ENCODE measurements at places on chromosomes 16 and 17.

- no peak for DNase-seq
These were observed 40.9 kb upstream of the BAHCC1 start for GRCh38 chr17:81354252-81354953.

- no peak for DNase-seq
These were observed 198.9 kb downstream of the ABCC12 start for GRCh38 chr16:47956916-47957315.

DNA sequence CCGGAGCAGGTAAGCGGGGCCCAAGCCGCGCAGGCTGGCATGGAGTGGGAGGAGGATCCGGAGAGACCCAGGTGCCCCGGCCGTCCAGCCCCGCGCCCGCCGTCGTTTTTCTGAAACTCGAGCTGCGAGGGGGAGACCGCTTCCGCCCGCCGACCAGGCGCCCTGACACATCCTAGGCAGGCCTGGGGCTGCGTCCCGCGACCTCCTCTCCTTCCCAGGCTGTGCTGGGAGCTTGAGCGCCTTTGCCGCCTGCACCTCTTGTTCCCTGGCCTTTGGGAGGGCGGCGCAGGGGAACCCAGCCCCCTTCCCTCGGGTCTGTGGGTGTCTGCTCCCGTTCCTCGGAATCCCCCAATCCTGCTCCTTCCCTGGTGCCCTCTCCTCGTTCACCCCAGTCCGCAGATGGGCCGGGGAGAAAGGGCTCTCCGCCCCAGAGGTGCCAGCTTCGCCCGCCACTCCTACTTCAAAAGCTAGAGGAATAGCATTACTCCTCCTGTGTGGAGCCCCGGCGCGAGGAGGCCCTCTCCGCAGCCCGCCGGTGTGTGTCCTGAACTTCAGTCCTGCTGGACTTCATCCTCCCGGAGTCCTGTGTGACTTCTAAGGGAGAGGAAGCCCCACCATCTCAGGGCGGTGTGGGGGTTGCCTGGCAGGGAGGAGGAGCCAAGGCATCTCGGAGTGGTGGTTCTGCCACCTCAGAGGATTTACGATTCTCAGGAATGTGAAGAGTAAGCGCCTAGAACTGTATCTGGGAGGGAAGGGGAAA lies 1.0 kb downstream of the NHERF1 start:
- peak; percentile 44 for DNase-seq

GRCh38 chr16:90008708-90009145 lies 10.5 kb downstream of the DBNDD1 start:
- peak; percentile 71 for DNase-seq

DNA sequence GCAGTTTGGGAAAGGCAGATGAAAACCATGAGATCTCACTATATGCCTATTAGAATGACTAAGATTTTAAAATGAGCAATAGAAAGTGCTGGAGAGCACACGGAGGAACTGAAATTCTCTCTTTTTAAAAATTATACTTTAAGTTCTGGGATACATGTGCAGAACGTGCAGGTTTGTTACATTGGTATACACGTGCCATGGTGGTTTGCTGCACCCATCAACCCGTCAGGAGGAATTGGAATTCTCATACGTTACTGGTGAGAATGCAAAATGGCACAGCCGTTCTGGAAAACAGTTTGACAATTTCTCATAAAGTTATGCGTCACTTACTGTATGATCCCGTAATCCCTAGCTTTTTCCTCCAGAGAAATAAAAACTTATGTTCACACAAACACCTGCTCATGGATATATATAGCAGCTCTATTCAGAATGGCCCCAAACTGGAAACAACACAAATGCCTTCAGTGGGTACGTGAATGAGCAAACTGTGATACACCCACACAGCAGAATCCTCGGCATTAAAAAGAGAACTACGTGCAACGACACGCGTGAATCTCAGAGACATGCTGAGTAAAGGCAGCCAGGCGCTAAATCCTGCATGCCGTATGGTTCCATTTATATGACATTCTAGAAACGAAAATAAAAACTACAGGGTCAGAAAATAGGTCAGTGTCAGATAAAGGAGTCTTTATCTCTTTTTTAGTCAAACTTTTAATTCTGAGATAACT lies 11.8 kb downstream of the PIK3R6 start:
- DNase-seq = no peak

GRCh38 chr17:36152639-36153120 lies 23.8 kb downstream of the TBC1D3B start:
- DNase-seq = no peak

DNA sequence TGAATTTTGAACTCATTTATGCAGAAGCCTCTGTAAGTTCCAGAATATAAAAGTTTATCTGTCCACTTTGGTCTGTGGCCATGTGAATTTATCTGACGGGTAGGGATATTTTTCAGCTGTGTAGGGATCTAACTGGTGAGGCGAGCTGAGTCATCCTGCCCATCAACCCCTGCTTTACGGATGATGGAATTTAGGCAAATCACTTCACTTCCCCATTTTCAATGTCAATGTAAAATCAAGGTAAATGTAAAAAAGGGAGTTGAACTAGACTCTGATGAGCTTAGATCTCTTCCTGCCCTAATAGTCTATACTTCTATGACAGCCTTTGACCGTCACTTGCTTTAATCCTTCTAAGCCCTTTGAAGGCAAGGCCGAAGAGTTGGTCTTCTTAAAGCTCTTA lies 2.6 kb downstream of the SLC16A6 start:
- DNase-seq = no peak

GRCh38 chr16:79053577-79053976 lies 547.0 kb downstream of the MAF start:
- no peak for DNase-seq

DNA sequence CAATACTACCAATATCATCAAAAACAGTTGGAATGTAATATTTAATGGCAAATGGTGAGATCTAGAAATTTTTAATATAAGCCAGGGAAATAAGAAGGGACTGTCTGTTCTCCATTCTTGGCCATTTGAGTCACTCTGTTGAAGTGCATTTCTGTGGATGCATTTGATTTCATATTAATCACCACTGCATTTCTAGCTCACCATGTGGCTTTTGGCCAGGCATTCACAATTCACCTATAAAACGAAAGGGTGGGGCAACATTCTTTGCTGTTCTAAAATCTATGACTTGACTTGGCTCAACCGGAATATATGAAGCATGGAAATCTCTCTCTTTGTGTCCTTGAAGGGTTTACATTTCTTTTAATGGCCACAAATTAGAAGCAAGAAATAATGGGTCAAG lies 483.0 kb downstream of the SLC39A11 start:
- DNase-seq = no peak

DNA sequence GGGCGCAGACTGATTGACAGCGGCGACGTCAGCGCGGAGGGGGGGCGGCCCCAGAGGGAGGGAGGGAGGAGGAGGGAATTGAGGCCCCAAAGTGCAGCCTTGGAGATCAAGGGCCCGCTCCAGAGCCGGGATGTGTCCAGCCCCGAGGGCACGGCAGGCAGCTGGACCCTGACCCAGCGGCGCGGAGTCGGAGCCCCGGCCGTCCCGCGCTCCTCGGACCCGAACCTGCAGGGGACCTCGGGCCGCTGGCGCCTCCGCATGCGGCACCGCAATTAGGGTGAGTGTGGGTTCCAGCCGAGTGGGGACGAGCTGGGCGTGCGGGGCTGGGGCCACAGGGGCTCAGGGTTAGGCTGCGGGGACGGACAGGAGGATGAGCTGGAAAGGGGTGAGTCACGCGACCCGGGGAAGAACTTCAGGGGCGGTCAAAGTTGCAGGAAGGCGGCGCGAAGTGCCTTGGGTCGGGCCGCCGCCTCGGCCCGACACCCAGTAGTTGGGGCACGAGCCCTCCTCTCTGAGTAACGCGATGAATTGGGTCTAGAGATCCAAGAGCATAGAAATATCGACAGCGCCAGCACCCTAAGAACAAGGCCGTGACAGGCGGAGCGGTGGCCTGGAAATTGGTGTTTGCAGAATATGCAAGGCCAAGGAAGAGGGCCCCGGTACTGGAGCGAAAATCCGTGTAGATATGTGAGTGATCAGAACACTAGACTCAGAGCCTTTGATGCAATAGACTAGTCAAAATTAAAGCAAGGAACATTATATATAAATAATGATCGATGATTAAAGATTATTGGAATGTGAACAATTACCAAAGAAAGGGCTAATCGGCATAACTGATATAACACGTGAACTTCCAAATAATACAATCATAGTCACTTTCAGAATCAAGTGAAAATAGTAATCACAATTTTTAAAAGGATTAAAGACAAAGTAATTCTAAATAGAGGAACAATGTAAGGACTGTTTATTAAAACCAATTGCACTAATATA lies at the start of gene TBX4:
TBX4 (plus strand) TSS at position 122 of the 990 bp plus-strand sequence. CDS start 4,069 bp downstream, outside the sequence.
- no peak for DNase-seq

GRCh38 chr16:23499801-23500200 lies 10.5 kb downstream of the GGA2 start:
- DNase-seq = no peak

- no peak for DNase-seq
These were observed 159.5 kb upstream of the CACNG5 start for GRCh38 chr17:66675273-66675990.

DNA sequence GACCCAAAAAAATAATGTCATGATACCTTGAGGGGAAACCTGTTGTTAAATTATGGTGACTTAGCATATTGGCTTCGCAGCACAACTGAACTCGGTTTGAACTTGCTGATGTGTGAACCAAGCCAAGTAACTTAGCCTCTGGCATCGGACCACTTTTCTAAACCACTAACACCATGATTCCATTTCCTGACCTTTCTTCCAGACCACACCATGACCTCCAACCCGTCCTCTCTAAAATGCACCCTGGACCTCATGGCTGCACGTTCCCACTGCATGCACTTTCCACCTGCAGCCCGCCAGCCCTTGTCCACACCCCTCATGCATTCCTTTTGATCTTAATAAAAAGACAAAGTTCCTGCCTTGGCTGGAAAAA lies 29.3 kb downstream of the DYNLRB2 start:
- DNase-seq = no peak

- no peak for DNase-seq
These were observed 583.4 kb upstream of the PSMD7 start for GRCh38 chr16:73713251-73713650.

GRCh38 chr17:81253358-81254131 lies 14.4 kb downstream of the NDUFAF8 start:
- peak; percentile 66 for DNase-seq

DNA sequence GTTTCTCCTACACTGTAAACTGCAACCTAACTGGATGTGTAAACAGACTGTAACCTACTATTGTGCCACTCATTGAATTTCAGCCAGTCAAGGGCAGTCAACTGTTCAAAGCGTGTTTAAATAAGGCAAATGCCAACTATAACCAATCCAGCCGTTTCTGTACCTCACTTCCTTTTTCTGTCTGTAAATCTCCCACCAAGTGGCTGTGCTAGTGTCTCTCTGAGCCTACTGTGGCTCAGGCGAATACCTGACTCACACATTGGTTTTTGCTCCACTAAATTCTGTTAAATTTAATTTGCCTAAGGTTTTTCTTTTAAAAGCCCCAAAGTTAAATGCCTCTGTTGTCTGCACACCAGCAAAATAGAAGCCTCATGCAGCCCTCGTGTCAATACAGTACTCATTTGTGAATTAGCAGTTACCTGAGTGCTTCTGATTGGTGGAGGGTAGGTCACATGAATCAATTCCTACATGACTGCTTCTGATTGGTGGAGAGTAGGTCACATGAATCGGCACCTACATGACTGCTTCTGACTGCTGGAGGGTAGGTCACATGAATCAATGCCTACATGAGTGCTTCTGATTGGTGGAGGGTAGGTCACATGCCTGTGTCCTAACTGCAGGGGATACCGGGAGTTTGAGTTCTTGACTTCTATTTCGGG lies 31.1 kb upstream of the CCR7 start:
- peak; percentile 44 for DNase-seq

DNA sequence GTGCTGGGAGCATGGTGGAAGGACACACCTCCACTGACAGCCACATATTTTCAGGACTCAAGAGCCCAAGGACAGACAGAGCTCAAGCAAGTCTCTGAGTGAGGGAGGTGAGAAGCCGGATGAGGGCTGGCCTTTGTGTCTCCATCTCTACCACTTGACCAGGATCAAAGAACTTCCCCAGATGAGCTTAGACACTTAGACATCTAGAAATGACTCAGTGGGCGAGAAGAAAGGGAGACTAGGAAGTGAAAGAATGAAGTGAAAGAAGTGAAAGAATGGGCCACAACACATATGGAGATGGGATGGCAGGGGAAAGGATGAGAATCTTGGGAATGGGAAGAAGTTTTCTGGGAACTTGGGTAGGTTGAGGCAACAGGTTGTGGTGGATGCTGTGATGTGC lies 274.9 kb upstream of the CCL2 start:
- DNase-seq = no peak

DNA sequence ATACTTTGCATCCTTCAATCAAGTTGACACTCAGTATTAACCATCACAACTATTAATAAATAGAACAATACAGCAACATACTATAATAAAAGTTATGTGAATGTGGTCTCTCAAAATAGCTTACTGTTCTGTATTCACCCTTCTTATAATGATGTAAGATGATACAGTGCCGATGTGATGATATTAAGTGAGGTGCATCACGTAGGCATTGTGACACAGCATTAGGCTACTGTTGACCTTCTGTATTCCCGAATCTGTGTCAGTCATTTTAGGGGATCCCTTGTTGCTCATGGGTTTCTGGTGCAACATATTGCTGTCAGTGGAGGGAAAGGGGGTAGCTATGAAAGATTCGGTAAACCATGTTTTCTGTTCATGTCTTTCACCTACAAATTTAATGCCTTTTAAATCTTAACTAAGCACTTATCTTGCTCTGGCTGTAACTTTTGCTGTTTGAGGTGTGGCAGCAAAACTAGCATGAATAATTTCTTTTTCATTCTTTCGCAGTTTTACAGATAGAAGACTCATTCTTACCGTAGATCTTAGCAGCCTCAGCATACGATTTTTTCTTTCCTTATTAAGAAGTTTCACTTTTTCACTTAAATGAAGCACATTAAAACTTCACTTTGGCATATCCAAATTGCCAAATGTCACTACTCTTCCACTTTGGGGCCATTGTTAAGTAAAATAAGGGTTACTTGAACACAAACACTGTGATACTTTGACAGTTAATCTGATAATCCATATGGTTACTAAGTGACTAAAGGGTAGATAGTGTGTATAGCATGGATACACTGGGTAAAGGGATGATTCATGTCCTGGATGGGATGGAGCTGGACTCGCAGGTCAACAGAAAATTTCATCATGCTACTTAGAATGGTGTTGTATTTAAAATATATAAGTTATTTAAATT lies 29.6 kb downstream of the NFAT5 start:
- DNase-seq = no peak

DNA sequence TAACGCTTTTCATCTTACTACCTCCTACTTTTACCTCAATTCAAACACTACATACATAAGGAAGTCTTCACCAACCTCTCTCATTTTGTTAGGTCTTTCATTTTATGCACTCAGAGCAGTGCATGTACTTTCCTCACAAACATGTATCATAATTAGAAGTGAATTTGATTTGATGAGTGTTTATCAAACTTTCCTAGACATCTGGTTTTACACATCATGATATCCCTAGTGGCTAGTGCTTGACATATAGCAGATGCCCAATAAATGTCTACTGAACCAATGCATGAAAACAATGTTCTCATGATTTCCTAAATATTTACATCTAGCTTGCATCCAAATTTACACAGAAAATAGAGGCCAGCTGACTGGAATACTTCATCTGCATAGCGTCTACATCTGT lies 323.4 kb upstream of the KIF2B start:
- DNase-seq = no peak

Measured in stimulated activated CD4-positive, alpha-beta T cell treated with anti-CD3 and anti-CD28 coated beads, Interleukin-4, amount 100 ng/mL, for 24 hours (primary cell).